ENCODE measurements at places on chromosomes 1 and 21. TPM values are rescaled to one million over a fixed set of nuclear protein-coding genes. Genes with fewer than 3 reads are reported as not detected.
A peak's percentile ranks its signal among the peaks of the same experiment; 100 is the strongest.

GRCh38 chr1:47424336-47424982 lies 8.4 kb downstream of the FOXE3 start:
- DNase-seq: no peak

- no peak for DNase-seq
These were observed 20.6 kb downstream of the CTSK start for GRCh38 chr1:150787455-150787854.

DNA sequence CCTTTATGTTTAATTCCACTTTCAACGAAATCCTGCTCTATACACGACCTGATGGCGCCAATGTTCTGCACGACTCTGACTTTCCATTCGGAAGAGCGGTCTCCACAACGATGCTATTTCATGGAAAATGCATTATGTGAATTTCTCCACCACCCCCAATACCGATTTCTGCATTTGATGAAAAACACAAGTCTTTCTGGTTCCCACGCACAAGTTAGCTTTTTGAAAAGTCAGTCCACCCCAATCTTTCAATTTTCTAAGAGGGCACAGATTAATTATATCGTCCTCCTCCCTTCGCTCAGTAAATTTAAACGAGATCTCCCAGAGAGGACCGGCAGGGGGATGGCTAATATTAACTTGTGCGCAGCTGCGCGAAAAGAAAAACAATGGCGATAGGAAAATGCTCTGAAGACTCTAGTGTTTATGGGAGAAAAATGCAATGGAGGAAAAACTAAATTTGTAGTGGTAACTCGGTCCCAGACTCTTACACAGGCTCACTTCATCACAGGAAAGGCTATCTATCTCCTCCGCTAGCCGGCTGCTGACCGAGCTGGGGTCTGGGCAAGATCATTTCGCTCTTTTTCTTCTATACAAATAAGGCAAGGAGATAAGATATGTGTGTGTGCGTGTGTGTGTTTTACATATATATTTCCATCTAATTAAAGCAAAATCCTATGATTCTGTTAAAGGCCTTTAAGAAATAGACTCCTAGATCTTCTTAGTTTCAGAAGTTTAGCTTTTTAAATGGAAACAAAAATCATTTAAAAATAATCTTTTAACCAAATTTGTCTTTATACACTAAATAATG lies 1.2 kb upstream of the LHX8 start:
- no peak for DNase-seq

- no peak for DNase-seq
These were observed 841.2 kb upstream of the ADGRL4 start for GRCh38 chr1:79847700-79848099.

- DNase-seq: peak; percentile 53
These were observed at the start of gene WNT9A for GRCh38 chr1:227947676-227948492. Gene WNT9A (minus strand): TSS chr1:227947932. CDS start chr1:227947887, 45 bp downstream.

DNA sequence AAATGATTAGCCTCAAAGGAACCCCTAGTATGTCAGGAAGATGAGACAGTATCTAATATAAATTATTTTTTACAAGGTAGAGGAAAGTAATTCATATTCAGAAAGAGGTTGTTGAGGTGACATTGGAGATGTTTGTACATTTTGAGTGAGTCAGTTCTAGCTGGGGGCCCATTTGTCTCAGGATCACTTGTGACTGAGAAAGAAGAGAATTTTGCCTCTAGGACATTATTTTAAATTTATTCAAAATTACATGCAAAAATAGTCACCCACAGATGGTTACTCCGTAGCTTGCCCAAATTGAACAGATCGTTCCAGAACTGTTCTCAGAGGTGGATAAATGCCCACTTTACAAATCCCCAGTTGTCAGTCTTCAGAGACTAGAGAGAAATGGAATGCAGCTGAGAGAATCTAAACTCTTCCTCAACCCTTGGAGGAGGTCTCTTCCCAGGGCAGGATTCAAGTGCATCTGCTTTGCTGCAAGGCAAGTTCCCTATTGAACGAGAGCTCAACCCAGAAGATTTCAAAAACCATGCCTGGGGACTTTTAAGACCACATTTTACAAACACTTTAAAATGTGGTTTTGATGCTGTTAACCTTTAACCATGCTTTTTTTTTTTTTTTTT lies 987.8 kb upstream of the ADAMTS5 start:
- no peak for DNase-seq

- DNase-seq: no peak
These were observed 1.7 kb upstream of the GLIS1 start for GRCh38 chr1:53740621-53741105.

GRCh38 chr1:245771511-245772281 lies 616.9 kb downstream of the KIF26B start:
- DNase-seq: peak; percentile 40

DNA sequence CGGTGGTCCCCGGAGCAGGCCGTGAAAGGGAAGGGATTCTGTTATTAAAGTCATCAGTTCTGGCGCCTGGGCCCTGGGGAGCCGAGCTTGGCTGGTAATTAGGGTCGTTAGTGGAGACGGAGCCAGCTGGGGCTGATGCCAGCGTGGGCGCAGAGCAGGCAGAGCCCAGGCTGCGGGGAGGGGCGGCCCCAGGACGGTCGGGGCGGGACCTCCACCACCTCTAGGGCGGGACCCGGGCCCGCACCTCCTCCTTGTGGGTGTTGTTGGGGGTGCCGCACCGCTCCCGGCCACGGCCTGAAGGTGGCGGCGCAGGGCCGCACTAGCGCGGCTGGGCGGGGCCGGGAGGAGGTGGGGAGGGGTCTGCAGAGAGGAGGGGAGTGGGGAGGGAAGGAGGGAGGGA lies 470.6 kb downstream of the PTPRU start:
- no peak for DNase-seq

GRCh38 chr1:35605071-35605866 lies 32.2 kb downstream of the TFAP2E start:
- no peak for DNase-seq

- DNase-seq: peak; percentile 23
These were observed 26.7 kb downstream of the RGSL1 start for GRCh38 chr1:182476625-182477024.

DNA sequence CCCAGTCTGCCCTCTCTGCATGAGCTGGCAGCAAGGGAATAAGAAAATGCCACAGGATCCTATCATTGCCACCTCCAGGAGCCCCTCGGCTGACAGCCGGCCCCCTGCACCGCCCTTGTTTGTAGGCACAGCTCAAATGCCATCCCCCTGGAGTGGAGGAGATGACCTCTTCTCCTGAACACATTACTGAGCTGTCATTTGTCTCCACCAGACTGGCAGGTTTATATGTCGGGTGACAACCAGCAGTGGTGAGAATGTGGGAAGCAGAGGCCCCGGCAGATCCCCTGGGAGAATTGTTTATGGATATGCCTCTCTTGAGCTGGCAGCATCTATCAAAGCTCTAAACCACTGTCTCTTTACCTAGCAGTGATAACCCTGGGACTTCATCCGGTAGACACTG lies 135.4 kb upstream of the FMN2 start:
- no peak for DNase-seq

GRCh38 chr1:11997081-11997850 lies 17.0 kb downstream of the MFN2 start:
- DNase-seq: no peak

- peak; percentile 85 for DNase-seq
These were observed 69.9 kb downstream of the CACHD1 start for GRCh38 chr1:64539781-64540218.

The EVI5 gene
- total RNA-seq: 24.9 TPM

The RNF186 gene
- total RNA-seq: not detected

The LCE1E gene
- not detected for total RNA-seq

The DMBX1 gene
- total RNA-seq: not detected

The SPRR2E gene
- not detected for total RNA-seq

The RUNX3 gene
- 0.15 TPM for total RNA-seq

The EFNA1 gene
- total RNA-seq: 46.5 TPM

The BRDT gene
- total RNA-seq: not detected

The ASAP3 gene
- total RNA-seq: 23.9 TPM
